ENCODE measurements at places on chromosomes 1 and 21. TPM values are rescaled to one million over a fixed set of nuclear protein-coding genes. Genes with fewer than 3 reads are reported as not detected.

TNFAIP8L2 gene
- total RNA-seq = 41.8 TPM

CRB1 gene
- not detected for total RNA-seq

YBEY gene
- total RNA-seq = 13.6 TPM

PAQR6 gene
- 4.7 TPM for total RNA-seq

PLA2G2C gene
- total RNA-seq = not detected

TSPEAR gene
- not detected for total RNA-seq

NMNAT2 gene
- total RNA-seq = 0.05 TPM

PPIAL4G gene
- 0.83 TPM for total RNA-seq

CYYR1 gene
- not detected for total RNA-seq

RNF220 gene
- 83.3 TPM for total RNA-seq

PTAFR gene
- 0.22 TPM for total RNA-seq

GRIK1 gene
- total RNA-seq = not detected

CR1L gene
- not detected for total RNA-seq

BNIPL gene
- 1.1 TPM for total RNA-seq

SMCP gene
- total RNA-seq = not detected

QSOX1 gene
- 24.1 TPM for total RNA-seq

PRPF38A gene
- 87.4 TPM for total RNA-seq

GUCA2B gene
- total RNA-seq = not detected

UMODL1 gene
- total RNA-seq = 0.19 TPM

FAM229A gene
- total RNA-seq = 11.4 TPM

NID1 gene
- 0.08 TPM for total RNA-seq

LAMB3 gene
- total RNA-seq = 0.96 TPM

Data from activated naive CD4-positive, alpha-beta T cell treated with anti-CD3 and anti-CD28 coated beads, Interleukin-2, amount 10 ng/mL, durations not matched to agents 5 hours and 36 hours (primary cell).